ENCODE measurements at places on chromosomes 16 and 17.

- ATAC-seq = no peak
These were observed 51.8 kb upstream of the CDC42EP4 start for GRCh38 chr17:73363442-73364154.

DNA sequence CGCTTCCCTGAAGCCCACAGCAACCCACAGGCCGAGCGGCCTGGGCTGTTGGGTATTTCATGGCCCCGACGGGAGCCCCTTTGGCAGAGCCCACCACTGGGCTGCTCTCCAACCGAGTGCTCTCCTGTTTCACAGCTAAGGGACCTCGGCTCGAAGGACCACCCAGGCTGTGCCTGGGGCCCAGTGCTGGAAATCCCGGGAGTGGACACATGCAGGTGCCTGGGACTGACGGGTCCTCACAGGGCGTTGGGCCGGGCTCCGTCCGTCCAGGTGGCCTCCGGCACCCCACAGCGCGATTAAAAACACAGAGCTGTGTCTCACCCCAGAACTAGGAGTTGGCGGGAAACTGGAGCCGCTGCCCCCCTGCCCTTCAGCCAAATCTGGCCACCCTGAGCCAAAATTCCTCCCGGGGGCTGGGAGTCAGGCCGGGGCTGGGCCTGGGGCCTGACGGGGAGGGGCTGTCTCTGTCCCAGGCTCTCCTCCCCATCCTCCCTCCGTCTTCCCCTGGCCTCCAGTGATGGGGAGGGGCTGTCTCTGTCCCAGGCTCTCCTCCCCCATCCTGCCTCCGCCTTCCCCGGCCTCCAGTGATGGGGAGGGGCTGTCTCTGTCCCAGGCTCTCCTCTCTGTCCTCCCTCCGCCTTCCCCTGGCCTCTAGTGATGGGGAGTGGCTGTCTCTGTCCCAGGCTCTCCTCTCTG, 14.1 kb downstream of the UTS2R start:
- no peak for ATAC-seq

- peak; percentile 60 for ATAC-seq
These were observed 527 bp downstream of the SIAH1 start for GRCh38 chr16:48384520-48385252.

GRCh38 chr16:65002265-65002664, 119.6 kb downstream of the CDH11 start:
- no peak for ATAC-seq

GRCh38 chr16:86949116-86949515, 368.1 kb downstream of the C16orf95 start:
- no peak for ATAC-seq

DNA sequence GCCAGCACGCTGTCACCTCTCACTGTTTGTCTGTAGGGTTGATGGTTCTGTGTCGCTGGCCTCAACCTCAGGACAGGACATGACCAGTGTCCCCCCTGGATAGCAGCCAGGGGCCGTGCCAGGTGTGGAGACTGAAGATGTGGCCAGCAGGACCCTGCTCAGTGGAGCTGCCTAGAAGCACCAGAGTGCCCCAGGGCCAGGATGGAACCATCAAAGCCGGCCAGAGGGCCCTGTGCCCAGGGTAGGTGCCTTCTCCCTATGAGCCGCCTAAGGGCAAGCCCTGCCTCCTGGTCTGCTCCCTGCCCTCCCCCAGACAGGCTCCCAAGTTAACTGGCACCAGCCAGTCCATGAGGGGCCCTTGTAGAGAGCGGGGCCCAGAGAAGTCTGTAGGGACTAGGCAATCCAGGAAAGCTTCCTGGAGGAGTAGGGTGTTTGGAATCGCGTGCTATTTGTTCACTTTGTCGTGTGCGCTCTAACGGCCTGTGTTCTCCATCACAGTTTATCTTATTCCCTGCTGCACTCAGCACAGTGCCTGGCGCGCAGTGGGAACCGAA, 546 bp upstream of the NDUFB10 start:
- no peak for ATAC-seq

- ATAC-seq = no peak
These were observed 115.4 kb downstream of the USP22 start for GRCh38 chr17:20927308-20927977.

- no peak for ATAC-seq
These were observed 40.2 kb downstream of the NLRP1 start for GRCh38 chr17:5544115-5544514.

DNA sequence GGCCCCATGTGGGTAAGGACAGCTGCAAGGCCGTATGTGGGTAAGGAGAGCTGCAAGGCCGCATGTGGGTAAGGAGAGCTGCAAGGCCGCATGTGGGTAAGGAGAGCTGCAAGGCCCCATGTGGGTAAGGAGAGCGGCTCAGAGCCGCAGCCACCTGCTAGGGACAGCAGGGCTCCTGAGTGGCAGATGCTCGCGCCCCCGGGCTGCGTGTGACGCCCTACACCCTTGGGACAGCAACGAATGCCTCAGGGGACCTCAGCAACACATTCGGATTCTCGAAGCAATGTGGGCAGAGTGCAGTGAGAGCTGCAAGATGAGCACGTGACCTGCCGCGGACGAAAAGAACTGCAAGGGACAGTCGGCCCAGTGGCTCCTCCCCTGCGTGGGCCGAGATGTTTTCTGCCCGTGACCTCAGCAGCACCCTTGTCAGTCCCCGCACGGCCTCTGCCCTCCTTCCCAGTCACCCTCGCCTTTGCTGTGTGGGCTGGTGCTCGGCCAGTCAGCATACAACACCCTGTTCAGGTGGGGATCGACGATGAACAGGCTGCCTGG, 9.6 kb upstream of the SLC38A8 start:
- ATAC-seq = no peak

DNA sequence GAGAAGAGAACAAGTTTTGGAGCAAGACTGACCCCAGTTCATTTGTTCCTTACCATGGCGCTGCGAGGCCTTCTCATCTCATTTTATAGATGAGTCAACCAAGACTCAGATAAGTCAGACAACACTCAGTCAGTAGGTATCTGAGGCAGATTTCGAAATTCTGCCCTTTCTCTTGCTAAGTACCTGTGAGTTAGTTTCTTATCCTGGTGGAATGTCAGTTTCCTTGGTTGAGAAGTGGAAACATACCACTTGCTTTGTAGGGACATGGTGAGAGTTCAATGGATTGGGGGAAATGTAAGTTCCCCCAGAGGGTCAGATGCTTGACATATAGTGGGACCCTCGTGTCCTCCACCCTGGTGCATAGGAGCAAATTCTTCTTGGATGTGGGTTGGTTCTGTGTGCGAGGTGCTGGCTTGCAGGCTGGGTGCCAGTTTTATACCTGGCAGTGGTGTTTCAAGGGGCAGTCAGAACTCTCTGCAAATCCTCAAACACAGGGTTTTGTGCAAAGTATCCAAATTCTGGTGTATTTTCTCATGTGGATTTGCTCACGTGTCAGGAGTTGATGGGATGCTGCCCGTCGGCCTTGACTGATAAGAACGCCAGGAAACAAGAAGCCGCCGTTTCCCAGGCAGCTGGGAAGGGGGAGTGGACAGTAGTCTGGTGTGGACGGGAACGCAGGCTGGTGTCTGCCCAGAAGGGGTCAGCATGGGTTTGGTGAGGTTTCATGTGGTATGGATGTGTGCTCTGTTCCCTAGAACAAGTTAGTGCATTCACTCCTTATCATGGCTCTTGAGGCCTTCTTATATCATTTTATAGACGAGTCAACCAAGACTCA, 61.1 kb upstream of the CIBAR2 start:
- no peak for ATAC-seq

DNA sequence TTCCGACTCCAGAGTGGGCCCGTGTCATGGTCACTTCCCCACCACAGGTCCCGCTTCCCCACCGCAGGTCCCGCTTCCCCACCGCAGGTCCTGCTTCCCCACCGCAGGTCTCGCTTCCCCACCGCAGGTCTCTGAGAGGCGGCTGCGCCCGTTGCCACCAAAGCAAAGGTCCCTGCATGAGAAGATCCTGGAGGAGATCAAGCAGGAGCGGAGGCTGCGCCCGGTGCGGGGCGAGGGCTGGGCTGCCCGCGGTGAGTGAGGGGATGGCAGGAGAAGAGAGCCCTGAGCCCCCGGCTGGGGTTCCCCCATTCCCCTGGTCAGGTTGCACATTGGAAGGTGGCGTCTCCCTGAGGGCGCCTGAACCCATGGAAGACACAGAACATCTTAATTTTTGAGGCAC, 17.4 kb upstream of the TCF25 start:
- no peak for ATAC-seq

DNA sequence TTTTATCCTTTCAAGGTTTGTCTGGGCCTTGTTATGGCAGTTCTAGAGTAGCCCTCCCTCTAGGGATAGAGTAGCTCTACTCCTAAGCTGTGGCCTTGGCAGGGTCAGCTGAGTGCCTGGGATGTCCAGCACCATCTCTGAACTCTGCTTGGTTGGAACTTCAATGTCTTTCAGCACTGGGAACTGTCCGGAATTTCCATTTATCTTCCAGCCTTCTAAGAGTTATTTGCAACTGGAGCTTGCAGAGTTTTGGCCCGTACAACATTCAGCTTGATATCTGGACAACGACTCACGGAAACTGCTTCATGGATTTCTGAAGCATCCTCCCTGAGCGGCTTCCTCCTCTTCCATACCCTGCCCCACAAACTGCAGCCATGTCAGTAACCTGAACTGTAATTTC, 22.9 kb downstream of the MMD start:
- no peak for ATAC-seq

DNA sequence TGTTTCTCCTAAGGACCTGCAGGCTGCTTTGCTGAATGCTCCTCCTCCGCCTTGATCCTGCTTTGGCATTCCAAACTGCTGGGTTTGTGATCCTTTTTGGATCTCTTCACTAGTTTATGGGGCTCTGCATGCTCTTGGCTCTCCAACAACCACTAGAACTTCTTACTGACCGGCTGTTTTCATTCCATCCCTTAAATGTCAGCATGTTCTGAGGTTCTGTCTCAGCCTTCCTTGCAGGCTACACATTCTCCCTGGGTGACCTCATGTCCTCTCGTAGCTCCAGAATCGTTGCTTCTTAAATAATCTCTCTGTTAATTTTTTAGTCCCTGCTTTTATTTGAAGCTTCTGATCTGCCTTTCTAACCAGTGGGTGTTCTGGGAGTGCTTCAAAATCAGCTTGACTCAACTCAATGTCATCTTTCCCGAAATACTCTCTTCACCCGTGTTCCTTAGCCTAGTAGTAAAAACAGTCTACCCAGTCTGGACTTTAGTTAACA, 119.0 kb upstream of the HS3ST2 start:
- ATAC-seq = no peak

GRCh38 chr17:30477774-30478115, 537 bp downstream of the GOSR1 start:
- no peak for ATAC-seq

DNA sequence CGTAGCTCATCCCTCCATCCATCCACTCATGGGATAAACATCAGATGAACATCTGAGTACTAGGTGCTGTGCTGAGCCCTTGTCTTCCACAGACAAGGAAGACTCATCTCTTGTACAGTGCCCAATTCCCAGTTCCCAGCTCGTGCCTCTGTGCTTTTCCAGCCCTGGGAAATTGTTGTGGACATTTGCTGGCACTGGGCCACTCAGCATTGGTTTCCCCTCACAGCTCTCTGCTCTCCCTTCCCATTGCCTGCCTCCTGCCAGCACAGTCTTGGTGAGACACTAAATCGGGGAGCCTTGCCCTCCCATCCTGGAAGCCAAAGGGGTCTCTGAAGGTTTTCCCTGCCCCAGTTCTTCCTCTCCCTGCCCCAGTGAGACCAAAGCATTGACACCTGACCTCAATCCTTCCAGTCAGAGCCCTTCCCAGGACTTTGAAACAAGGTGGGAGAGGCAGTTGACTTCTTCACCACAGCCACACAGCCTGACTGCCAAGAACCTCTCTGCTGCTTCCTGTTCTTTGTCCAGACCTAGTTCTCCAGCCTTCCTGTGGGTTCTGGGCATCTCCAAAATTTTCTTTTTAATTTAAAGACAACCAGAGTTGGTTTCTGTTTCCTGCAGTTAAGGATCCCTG, 50.2 kb downstream of the WSB1 start:
- ATAC-seq = no peak

DNA sequence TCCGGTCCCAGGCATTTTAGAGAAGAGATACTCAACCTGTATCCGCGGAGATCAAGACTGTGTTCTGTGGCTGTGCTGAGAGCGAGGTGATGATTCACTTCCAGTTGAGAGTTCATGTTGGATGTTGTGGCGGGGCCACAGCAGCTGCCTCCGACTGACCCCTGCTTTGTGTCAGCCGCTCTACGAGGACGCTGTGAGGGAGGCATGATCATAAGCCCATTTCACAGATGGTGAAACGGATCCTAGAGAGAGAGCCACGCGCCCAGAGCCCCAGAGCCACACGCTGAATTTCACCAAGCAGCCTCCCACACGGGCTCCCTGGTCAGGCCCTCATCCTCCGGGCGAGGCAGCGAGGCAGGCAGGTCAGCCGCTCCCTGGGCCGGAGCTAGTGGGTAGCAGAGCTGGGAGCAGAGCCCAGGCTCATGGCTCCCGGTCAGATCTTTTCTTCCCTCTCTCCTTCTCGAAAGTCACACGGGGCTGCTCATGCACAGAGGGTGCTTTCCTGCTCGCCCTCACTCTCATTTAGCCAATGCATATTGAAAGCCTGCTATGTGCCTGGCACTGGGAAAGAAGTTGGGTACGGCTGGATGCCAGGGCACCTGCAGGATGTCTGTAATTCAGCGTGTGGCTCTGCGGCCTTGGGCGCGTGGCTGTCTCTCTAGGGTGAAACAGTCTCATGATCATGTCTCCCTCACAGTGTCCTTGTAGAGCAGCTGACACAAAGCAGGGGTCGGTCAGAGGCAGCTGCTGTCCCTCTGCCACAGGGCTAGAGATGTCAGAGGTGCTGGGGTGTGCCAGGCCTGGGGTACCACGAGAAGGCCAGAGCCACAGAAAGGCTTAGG, 155.6 kb upstream of the CHMP6 start:
- ATAC-seq = no peak

- ATAC-seq = no peak
These were observed 11.7 kb upstream of the TCF25 start for GRCh38 chr16:89861648-89862047.

- ATAC-seq = no peak
These were observed 14.0 kb downstream of the SOX9 start for GRCh38 chr17:72134608-72135394.

DNA sequence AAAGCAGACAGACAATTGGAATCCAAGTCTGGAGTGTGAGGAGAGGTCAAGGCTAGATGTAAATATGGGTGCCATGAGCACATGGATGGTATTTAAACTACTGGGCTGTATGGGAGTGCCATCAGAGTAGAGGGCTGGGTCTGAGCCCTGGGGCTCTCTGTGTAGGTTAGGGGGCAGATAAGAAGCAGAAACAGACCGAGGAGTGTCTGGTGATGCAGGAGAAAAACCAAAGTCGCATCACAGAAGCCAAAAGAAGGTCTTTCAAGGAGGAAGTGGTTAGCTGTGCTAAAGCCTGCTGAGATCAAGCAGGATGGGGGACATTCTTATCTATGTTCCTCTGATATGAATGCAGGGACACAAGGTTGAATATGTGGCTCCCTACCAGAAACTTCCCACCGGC, 1.9 kb downstream of the TSEN54 start:
- ATAC-seq = no peak
